ENCODE measurements at places on chromosomes 5 and 9. TPM values are rescaled to one million over a fixed set of nuclear protein-coding genes. Genes with fewer than 3 reads are reported as not detected.

Gene PCAT7
- total RNA-seq = not detected

Gene FAT2
- total RNA-seq = not detected

DNA sequence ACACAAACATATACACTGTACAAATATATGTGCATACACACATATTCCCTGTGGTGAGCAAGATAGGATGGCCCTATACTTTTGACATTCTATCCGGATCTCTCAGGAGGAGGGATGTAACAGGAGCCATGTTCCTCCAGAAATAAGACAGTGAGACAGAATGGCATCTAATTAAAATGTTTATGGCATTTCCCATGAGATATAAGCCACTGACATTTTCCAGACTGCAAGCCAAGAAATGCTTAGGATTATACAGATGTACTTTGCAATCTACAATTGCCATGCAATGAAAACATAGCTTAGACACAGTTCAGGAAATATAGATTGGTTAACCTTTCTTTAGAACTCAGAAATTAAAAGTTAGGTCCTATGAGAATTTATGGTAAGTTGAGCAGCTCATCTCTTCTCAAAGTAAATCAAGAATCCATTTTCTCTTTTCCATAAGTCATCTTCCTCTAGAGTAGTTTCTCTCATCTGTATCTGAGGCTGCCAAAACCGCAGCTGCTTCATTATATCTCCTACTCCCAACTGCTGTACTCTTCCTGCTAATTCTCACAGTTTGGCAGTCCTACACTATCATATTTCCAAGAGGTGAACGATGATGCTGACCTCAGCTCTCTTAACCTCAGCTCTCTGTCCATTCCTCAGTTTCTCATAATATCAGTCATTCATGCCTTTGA lies 1719.1 kb downstream of the MAT2B start:
- H3K4me3 ChIP-seq = no peak overlapping the region
- H3K36me3 ChIP-seq = no peaks in the 10 kb centered on the region
- DNase-seq = no peak

DNA sequence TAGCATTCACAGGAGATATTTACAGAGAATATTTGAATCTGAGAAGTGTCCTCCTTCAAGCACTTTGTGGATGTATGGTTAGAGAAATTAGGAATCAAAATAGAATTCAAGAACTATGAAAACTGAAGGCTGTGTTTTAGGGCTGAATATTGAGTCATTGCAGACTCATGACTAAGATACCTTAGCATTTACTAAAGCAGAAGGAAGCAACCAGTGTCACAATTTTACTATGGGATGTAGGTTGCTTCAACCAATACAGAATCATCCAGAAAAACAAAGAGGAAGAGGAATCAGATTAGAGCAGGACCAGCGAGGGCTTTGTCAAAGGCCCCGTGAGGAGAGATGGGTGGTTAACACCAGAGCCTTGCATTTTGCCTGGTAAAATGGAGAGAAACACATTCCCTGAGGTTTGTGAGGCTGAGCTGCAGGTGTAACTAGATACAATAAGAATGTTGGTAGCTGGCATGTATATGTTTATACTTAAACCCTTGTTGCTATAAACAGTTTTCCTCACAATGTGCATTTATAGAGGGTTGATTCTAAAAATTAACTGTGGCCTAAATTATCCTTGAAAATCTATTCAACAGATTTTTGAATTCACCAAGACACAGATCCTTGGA lies 518.1 kb downstream of the AGTPBP1 start:
- no peak overlapping the region for H3K27ac ChIP-seq
- no peak overlapping the region for H3K4me3 ChIP-seq
- H3K4me1 ChIP-seq = no peaks in the 10 kb centered on the region
- H3K27me3 ChIP-seq = no peaks in the 10 kb centered on the region
- H3K36me3 ChIP-seq = no peaks in the 10 kb centered on the region
- no peak for DNase-seq

DNA sequence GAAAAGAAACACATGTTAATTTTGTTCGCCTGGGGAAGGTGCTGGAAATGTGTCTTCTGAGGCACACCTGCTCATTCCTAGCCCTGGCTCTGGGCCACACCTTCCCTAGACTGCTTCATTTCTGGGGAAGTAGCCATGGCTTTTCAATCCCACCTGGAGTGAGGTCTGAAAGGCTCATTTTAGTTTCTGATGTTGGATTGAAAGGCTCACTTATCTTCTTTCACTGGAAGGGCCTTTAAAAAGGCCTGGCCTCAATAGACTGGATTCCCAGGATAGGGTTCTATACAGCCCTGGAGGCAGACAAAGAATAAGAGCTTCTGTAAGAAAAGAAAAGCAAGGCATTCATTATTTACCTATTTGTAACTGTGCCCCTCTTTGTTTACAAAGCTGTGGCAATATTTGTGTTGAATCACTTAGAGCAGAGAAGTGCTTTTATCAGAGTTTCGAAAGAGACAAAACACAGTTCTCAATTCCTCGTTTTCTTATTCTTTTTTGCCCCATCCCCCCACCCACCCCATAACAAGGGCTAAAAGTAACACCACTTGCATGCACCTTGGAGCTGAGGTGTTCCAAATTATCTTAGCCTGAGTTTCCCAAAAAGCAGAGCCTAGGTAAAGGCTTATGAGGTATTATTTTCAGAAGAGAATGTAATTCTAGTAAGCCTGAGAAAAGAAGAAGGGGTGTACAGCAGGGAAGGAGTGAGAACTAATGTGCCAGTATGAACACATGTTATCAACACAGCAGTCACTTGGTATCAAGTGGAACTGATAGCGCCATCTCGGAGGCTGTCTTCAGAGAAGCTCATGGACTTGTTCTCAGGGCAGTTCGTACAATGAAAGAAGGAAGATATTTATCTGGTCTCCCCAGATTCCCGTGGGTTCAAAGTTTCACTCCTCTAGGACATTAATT lies 413.1 kb downstream of the KCTD16 start:
- no peak overlapping the region for H3K4me3 ChIP-seq
- H3K27me3 ChIP-seq = no peaks in the 10 kb centered on the region
- no peaks in the 10 kb centered on the region for H3K4me1 ChIP-seq
- no peaks in the 10 kb centered on the region for H3K36me3 ChIP-seq
- H3K27ac ChIP-seq = no peak overlapping the region
